ENCODE measurements at places on chromosomes 7 and 10.

DNA sequence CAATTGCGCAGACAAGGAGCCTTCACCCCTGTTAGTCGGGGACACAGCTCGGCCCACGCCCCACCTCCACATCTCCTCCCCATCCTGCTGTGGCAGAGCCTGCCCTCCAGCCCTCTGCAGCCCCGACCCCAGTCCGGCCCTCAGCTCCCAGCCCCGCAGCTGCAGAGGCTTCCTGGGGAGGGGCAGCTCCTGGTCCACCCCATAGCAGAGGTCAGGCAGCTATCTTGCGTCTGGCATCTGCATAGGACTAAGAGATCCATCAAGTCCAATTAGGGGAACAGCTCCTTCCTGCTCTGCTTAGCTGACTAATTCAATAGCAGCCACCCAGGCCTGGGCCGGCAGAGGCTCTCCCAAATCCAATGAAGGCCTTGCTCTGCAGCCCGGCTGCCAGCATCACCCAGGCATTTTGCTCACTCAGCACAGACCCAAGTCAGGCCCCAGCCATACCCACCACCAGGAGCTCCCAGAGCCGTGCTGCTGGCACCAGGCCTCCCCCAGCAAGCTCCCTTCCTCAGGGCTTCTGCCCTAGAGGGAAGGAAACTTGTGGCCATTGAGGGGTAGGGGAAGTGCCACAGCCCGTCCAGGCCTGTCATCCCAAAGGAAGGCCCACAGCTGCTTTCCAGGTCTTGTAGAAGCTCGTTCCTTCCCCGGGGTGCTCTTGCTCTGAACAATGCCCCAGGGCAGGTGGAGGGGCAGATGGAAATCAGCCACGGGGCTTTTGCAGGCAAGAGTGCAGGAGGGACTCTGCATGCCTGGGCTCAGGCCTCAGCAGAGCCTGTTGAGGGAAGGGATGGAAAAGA is 106.2 kb upstream of the RET start:
- H3K27ac ChIP-seq, result no peak overlapping the region
- no peak overlapping the region for H3K4me3 ChIP-seq
- H3K36me3 ChIP-seq, result no peaks in the 10 kb centered on the region
- DNase-seq, result no peak
- no peaks in the 10 kb centered on the region for H3K27me3 ChIP-seq

DNA sequence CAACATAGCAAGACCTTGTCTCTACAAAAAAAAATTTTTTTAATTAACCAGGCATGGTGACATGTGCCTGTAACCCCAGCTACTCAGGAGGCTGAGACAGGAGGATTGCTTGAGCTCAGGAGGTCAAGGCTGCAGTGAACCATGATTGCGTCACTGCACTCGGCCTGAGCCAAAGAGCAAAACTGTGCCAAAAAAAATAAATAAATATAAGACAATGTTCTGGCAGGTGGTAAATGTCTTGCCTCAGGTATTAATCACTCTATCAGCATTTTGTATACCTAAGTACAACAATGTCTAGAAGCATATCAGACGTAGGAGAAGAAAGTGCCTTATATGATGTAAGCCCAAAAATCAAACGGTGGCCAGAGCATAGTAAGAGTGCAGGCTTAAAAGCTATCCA is 427.8 kb upstream of the C7orf33 start:
- H3K36me3 ChIP-seq, result no peaks in the 10 kb centered on the region
- no peaks in the 10 kb centered on the region for H3K4me1 ChIP-seq
- H3K4me3 ChIP-seq, result no peak overlapping the region

DNA sequence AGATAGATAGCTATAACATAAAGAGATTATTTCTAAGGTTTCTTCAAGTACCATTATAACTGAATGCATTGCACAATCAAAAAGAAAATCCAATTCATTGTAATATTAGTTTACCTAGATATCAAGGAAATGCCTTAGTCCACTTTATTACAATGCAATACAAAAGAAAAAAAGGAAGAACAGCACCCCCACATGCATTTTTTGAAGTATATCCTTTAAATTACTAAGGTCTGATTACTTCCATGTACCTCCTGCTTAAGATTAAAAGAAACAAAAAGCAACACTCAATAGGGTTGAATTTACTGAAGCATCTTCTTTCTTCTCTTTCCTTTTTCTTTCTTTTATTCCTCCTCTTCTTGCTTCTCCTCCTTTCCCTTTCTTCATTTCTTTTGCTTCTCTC is 973.8 kb upstream of the LRRTM3 start:
- no peaks in the 10 kb centered on the region for H3K36me3 ChIP-seq
- no peak overlapping the region for H3K27ac ChIP-seq
- H3K27me3 ChIP-seq, result no peaks in the 10 kb centered on the region
- H3K4me3 ChIP-seq, result no peak overlapping the region
- H3K4me1 ChIP-seq, result no peaks in the 10 kb centered on the region
- no peak for DNase-seq

- peaks cover 41% of the 10 kb centered on the region for H3K36me3 ChIP-seq
- H3K4me3 ChIP-seq, result no peak overlapping the region
- no peak for DNase-seq
Observed at GRCh38 chr10:35019041-35020024, 70.8 kb downstream of the CUL2 start.

GRCh38 chr10:132448248-132448731 is 51.3 kb downstream of the PWWP2B start:
- H3K27me3 ChIP-seq, result no peaks in the 10 kb centered on the region
- H3K4me1 ChIP-seq, result peaks cover 50% of the 10 kb centered on the region
- DNase-seq, result peak; percentile 43
- no peaks in the 10 kb centered on the region for H3K36me3 ChIP-seq
- H3K27ac ChIP-seq, result peak overlapping the region; percentile 77

DNA sequence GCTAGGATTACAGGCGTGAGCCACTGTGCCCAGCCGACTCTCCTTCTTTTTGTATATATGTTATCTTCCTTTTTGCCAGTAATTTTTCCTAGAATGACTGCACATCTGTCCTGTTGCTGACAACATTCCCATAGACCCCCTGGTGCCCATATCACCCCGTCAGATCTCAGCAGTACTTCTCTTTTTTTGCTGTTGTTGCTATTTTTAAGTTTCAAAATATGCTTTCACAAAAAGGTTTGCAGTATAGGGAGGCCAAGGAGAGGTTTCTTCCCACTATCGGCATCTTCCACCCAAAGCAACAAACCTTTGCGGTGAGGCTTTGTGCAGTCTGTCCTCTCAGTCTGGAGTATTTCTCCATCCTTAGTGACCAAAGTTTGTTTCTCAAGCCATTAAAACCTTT is 23.1 kb downstream of the PIK3CG start:
- no peak for DNase-seq
- H3K36me3 ChIP-seq, result peaks cover 90% of the 10 kb centered on the region
- H3K27ac ChIP-seq, result no peak overlapping the region
- no peaks in the 10 kb centered on the region for H3K27me3 ChIP-seq

- DNase-seq, result no peak
- no peak overlapping the region for H3K4me3 ChIP-seq
- peaks cover 7% of the 10 kb centered on the region for H3K4me1 ChIP-seq
- peaks cover 15% of the 10 kb centered on the region for H3K36me3 ChIP-seq
Observed at GRCh38 chr10:6151087-6151977, 51.4 kb upstream of the PFKFB3 start.

DNA sequence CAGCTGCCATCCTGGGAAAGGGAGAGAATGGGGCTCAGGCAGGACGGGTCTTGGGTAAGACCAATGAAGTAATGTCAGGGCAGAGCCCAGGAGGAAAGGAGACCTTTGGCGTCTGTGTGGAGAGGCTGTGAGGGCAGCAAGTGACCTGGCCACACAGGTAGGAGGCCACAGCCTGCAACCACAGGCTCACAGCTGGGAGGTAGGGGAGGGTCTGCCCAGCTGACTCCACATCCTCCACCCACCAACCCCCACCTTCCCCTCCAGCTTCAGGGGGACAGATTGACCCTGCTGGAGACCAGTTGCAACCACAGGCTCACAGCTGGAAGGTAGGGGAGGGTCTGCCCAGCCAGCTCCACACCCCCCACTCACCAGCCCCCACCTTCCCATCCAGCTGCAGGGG is 262.2 kb upstream of the TCERG1L start:
- H3K27me3 ChIP-seq, result no peaks in the 10 kb centered on the region
- no peaks in the 10 kb centered on the region for H3K36me3 ChIP-seq
- H3K4me1 ChIP-seq, result no peaks in the 10 kb centered on the region
- DNase-seq, result no peak

GRCh38 chr7:130350945-130351790 is 6.6 kb downstream of the CPA5 start:
- no peak overlapping the region for H3K4me3 ChIP-seq
- no peaks in the 10 kb centered on the region for H3K4me1 ChIP-seq
- H3K36me3 ChIP-seq, result no peaks in the 10 kb centered on the region
- no peak for DNase-seq

GRCh38 chr7:130367088-130367755 is 13.1 kb upstream of the CPA1 start:
- H3K4me1 ChIP-seq, result no peaks in the 10 kb centered on the region
- no peak overlapping the region for H3K27ac ChIP-seq
- H3K27me3 ChIP-seq, result no peaks in the 10 kb centered on the region
- H3K36me3 ChIP-seq, result no peaks in the 10 kb centered on the region

- no peaks in the 10 kb centered on the region for H3K36me3 ChIP-seq
- H3K27ac ChIP-seq, result no peak overlapping the region
- H3K4me1 ChIP-seq, result no peaks in the 10 kb centered on the region
Observed at GRCh38 chr7:2941216-2941859, 97.2 kb upstream of the GNA12 start.

DNA sequence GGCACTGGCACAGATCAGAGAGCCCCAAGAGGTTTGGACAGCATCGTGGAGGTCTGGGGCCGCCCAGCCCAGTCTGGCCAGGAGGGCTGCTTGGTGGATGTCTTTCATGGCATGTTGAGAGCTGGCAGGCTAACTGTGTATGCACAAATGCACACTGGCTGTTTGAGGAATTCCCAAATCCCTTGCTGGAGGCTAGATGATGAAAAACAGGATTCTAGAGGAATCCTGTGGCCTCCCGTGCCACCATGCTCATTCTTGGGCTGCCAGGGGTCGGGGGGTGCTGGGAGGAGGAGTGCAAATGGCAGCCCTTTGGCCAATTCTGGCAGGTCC is 26.5 kb downstream of the LEP start:
- no peak overlapping the region for H3K27ac ChIP-seq
- H3K36me3 ChIP-seq, result no peaks in the 10 kb centered on the region
- H3K4me1 ChIP-seq, result no peaks in the 10 kb centered on the region
- DNase-seq, result no peak
- H3K27me3 ChIP-seq, result peaks cover 3% of the 10 kb centered on the region

DNA sequence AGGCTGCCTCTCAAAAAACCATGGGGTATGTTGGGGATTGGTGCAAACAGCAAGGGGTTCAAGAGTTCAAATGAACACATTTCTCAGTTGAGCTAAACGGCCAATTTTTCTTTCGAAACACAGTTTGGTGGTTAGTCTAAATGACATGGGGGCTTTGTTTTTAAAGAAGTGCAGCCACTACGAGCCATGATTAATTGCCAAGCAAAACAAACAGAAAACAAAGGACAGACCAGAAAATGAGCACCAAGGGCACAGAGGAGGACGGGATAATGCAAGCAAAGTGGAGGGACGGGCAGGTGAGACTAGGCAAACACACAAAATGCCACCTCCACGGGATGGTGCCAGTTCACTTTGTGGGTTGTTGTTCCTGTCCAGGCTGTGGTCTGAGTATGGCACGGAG is 64.5 kb upstream of the PDLIM1 start:
- no peaks in the 10 kb centered on the region for H3K36me3 ChIP-seq
- no peaks in the 10 kb centered on the region for H3K4me1 ChIP-seq
- H3K27ac ChIP-seq, result no peak overlapping the region
- peaks cover 11% of the 10 kb centered on the region for H3K27me3 ChIP-seq
- no peak for DNase-seq

GRCh38 chr10:70437721-70438120 is 3.8 kb downstream of the NODAL start:
- no peak overlapping the region for H3K27ac ChIP-seq
- H3K27me3 ChIP-seq, result no peaks in the 10 kb centered on the region

DNA sequence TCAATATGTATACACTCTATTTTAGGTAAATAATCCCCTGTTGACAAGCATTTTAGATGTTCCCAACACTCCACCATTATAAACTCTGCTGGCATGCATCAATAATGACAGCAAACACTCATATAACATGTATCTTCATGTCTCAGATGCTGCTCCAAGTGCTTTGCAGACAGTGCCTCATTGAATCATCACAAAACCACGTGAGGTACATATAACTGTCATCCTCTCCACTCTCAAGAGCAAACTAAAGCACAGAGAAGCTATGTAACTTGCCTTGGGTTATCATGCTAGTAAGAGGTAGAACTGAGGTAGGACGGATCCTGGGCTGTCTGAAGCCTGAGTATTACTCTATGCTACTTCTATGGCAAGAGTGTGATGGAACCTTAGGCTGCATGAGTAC is 72.5 kb upstream of the GSDME start:
- no peak overlapping the region for H3K27ac ChIP-seq
- no peak for DNase-seq
- H3K4me3 ChIP-seq, result no peak overlapping the region
- H3K4me1 ChIP-seq, result peaks cover 13% of the 10 kb centered on the region

- no peaks in the 10 kb centered on the region for H3K4me1 ChIP-seq
- peaks cover 8% of the 10 kb centered on the region for H3K27me3 ChIP-seq
Observed at GRCh38 chr7:141500608-141501007, 50.6 kb upstream of the AGK start.

DNA sequence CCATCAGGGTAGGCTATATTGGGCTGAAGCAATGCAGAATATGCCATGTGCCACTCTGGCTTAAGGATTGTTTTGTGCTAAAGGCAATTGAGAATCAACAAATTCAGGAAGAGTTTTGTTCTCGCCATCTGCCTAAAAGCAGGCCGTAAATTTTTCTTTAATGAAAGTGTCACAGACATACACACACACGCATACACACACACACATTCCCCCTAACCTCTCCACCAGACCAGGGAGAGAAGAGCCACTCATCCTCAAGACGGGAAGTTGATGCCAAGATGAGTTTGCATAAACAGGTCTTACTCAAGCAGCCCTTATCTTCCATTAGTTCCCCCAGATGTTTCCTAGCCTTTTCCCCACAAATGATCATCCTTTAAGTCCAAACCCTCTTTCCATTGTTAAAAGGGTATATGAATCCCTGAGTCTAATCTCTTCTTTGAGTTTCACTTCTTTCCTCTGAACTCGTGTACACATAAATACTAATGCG is 59.6 kb upstream of the TRIM24 start:
- DNase-seq, result no peak
- no peaks in the 10 kb centered on the region for H3K36me3 ChIP-seq
- no peaks in the 10 kb centered on the region for H3K4me1 ChIP-seq
- no peak overlapping the region for H3K4me3 ChIP-seq
- H3K27ac ChIP-seq, result no peak overlapping the region

GRCh38 chr10:124308056-124308645 is 110.6 kb downstream of the OAT start:
- no peak for DNase-seq
- no peaks in the 10 kb centered on the region for H3K36me3 ChIP-seq

DNA sequence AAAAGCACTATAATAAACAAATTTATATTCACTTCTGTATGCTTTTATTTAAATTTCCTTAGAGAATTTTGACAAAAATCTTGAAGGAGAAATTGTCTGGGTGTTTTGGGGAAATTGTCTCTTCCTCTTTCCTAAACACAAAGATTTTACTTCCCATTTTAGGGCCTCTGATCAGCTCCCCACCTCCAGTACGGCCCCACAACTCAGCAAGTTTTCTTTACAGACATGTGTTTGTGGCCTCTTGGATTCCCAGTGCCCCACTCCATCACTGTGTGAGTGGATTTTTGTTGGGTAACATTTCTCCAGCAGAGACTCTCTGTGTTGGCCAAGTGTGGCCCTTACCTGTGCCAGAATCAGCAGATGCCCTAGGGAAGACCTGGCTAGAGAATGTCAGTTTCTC is 182.8 kb upstream of the CDC14C start:
- H3K27me3 ChIP-seq, result no peaks in the 10 kb centered on the region
- no peaks in the 10 kb centered on the region for H3K36me3 ChIP-seq
- H3K4me1 ChIP-seq, result no peaks in the 10 kb centered on the region
- H3K27ac ChIP-seq, result no peak overlapping the region

GRCh38 chr7:78020136-78020873 is 221.7 kb downstream of the PHTF2 start:
- DNase-seq, result peak; percentile 20
- H3K27me3 ChIP-seq, result peaks cover 28% of the 10 kb centered on the region
- H3K4me1 ChIP-seq, result peaks cover 2% of the 10 kb centered on the region
- no peak overlapping the region for H3K27ac ChIP-seq
- no peak overlapping the region for H3K4me3 ChIP-seq

Data from DND-41 (cell line).